ENCODE measurements at places on chromosomes 7 and 10.

- no peak for DNase-seq
These were observed 88.0 kb upstream of the TNS3 start for GRCh38 chr7:47669901-47670384.

DNA sequence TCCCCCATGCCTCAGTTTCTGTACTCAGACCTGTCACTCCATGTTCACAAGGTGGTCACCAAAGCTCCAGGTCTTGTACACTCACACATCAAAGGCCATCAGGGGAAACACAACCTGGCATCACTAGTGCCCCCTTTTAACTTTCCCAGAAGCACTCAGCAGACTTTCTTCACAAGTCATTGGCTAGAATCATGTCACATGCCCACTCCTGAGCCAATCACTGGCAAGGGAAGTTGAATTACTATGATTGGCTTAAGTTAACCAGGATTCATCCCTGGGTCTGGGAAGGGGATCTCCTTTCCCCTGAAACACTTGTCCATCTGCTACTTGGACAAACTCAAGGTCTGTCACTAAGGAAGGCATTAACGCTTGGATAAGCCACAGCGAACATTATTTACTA lies 193.8 kb upstream of the PLXNA4 start:
- DNase-seq = no peak

- DNase-seq = no peak
These were observed 1079.0 kb downstream of the KCNMA1 start for GRCh38 chr10:76558586-76558985.

DNA sequence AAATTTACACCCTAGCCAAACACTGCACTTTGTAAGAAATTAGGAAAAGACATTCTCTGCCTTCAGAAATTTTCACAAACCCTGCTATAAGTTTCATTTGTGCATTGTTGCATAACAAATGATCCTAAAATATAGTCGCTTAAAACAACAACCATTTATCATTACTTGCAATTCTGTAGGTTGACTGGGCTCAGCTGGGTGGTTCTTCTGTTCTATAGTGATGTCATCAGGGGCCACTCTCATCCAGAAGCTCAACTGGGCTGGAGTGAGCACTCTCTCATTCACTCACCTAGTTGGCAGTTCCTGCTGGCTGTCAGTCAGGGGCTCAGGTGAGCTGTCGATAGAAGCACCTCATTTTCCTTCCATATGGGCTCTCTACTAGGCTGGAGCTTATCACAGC lies 20.7 kb upstream of the FGFR2 start:
- no peak for DNase-seq

GRCh38 chr10:16777473-16778370 lies 39.5 kb downstream of the RSU1 start:
- no peak for DNase-seq

GRCh38 chr7:130387628-130388403 lies 7.5 kb downstream of the CPA1 start:
- DNase-seq = no peak

GRCh38 chr10:113578773-113579172 lies 25.9 kb downstream of the HABP2 start:
- DNase-seq = no peak

DNA sequence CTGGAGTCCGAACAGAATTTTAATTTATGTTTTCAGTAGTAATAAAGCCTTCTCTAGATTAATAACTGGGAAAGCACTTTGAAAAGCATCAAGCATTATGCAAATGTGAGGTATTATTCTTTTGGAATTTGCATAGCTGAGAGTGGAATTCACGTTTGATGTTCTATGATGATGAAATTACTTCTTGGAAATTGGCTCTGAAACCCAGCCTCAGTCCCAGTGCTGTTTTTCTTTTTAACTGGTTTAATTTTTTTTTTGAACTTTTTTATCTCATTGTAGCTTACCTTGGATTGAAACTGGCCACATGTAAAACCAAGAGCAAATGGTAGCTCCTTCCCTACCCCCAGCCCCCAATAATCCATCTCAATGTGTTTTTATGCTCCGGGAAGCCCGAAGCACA lies 1.2 kb downstream of the TBXAS1 start:
- DNase-seq = no peak

DNA sequence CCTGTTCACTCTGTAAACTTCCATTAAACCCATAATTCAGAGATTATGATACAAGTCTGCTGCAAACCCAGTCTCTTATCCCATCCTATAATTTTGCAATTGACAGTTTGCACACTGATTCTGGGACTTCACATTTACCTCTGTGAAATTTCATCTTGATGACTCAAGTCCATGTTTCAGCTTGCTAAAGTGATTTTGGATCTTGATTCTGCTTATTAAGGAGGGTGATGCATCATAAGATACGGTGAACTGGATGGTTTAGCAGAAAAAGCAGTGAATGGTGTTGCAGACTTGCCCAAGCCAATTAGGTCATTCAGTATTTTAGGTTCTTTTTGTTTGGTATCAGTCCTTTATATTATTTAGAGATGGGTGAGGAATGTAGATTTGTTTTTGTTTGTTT lies 125.5 kb upstream of the PODXL start:
- DNase-seq = no peak

GRCh38 chr7:154937837-154938236 lies 65.1 kb downstream of the PAXIP1 start:
- DNase-seq = no peak

GRCh38 chr7:130841416-130841815 lies 107.4 kb upstream of the KLF14 start:
- DNase-seq = no peak

GRCh38 chr7:23598296-23598695 lies 1.1 kb downstream of the CCDC126 start:
- no peak for DNase-seq

GRCh38 chr7:127252778-127253280 lies at the start of gene GRM8:
GRM8 (minus strand) TSS chr7:127252941.
- DNase-seq = no peak

DNA sequence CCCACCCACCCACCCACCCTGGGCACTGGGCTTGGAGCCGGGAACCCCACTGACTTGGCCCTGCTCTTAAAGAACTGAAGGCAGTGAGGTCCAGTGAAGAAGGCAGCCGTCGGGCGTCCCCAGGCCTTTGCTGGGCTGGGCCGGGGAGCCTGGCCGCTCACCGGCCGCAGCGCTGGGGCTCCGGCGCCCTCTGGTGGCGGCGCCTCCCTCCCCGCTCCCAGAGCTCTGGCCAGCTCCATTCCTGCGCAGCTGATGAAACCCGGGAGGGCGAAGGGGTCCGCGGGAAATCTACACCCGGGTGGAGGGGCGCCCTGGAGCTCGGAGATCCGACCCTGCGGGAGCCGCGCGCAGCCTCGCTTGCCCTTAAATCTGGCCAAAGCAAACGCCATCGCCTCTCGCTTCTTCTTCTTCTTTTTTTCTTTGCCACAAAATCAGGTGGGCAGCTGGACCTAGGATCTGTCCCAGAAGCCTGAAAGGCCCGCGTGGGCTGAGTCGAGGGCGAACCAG lies 1.7 kb upstream of the CXCL12 start:
- no peak for DNase-seq

Data from stimulated activated CD8-positive, alpha-beta memory T cell treated with anti-CD3 and anti-CD28 coated beads, Interleukin-7, amount 100 ng/mL, for 24 hours (primary cell).